ENCODE measurements at places on chromosomes 2 and 18.

- peak; percentile 26 for DNase-seq
These were observed 1.7 kb downstream of the MYOM1 start for GRCh38 chr18:3217948-3218647.

GRCh38 chr2:54103454-54104314 is 11.7 kb upstream of the ACYP2 start:
- peak; percentile 90 for DNase-seq

GRCh38 chr2:120758181-120759144 is 22.8 kb downstream of the GLI2 start:
- no peak for DNase-seq

- DNase-seq = no peak
These were observed 3.3 kb downstream of the KLHL29 start for GRCh38 chr2:23388294-23388693.

GRCh38 chr2:105674401-105674800 is 70.3 kb upstream of the NCK2 start:
- DNase-seq = no peak
